ENCODE measurements at places on chromosomes 11 and 22. TPM values are rescaled to one million over a fixed set of nuclear protein-coding genes. Genes with fewer than 3 reads are reported as not detected.

DNA sequence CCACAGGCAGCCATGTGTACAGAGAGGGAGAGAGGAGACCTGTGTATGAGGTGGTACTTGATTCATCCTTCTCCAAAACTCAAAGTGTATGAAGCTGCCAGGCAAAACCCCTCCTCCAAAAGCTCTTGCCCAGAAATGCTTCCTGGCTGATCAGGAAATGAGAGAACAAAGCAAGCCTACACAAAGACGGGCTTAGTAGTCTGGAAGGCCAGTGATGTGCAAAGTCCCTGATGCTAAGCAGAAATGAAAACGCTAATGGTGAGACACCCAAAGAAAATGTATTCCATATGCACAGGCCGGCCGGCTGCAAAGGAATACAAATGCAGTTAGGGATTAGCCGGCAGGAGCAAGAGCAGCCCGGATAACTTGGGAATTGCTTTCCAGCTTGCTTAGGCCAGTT is 234.9 kb upstream of the CADM1 start:
- peak; percentile 59 for DNase-seq

- peak; percentile 86 for DNase-seq
Observed at GRCh38 chr11:66069715-66070603, at the start of gene PACS1. TSS of gene PACS1 (plus strand) at chr11:66070272. CDS start at chr11:66070487, 215 bp downstream.

DNA sequence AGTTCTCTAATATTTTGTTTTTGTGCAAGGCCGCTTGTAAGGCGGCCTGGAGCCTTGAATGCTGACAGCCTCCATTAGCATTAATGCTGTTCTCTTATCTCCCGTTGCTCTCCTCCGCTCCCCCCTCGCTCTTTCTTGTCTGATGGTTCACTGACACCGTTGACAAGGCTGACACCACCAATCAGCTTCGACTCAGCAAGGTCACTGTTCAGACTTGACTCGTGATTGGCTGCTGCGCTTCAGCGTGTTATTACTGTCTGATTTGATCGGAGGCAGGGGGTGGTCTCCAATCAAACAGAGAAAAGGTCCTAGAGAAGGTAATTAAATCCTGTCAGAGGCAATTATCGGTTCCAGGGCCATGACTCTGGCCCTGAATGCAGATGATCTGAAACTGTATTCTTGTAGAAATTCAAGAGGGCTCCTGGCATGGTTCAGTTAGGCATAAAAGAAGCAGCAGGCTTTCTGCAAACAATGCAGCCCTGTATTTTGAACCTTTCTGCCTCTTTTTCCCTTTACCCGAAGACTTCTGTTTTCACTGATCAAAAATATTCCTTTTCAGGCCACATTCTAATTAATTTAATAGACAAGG is 49.3 kb upstream of the MPPED2 start:
- peak; percentile 80 for DNase-seq

DNA sequence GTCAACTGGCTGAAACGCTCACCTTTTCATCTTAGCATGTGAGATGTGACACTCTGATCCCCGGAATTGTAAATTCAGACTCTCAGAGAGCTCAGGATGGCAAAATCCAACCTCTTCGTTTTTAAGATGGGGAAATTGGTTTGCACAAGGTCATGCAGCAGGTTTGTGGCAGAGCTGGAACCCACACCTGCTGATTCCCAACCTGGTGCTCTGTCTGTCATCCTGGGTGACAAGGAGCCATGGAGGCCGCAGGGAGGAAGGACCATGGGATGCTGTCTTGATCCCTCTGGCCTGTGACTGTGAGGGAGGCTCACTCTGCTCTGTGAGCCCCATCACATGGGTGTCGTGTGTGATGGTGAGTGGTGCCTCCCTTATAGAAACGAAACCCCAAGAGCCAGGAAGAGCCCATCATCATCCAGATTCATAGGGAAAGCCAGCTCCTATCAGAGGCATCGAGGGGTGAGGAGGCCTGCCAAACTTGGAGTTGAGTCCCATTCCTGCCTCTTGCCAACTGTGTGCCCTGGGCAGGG is 87.4 kb upstream of the SYT13 start:
- DNase-seq: no peak

- peak; percentile 30 for DNase-seq
Observed at GRCh38 chr11:7413961-7414915, 71.1 kb upstream of the OLFML1 start.

The PRR5L gene
- total RNA-seq: 14.1 TPM

The POTEH gene
- not detected for total RNA-seq
